ENCODE measurements at places on chromosomes 3 and 15.

DNA sequence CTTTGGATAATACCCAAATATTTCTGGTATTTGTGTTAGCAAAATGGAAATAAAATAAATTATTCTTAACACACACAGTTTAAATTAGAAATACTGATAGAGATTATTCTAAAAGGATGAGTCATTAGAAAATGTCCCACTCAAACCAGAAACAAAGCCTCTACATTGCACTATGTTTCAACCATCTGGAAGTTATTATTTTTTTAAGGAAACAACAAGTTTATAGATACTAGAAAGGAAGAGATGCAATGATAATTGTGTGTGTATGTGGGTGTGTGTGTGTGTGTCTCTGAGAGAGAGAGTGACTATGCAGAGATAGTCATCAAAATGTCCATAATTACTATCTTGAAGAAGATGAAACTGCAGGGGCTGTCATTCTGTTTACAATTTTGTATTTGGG is 1340.5 kb downstream of the ROBO1 start:
- no peak for DNase-seq

DNA sequence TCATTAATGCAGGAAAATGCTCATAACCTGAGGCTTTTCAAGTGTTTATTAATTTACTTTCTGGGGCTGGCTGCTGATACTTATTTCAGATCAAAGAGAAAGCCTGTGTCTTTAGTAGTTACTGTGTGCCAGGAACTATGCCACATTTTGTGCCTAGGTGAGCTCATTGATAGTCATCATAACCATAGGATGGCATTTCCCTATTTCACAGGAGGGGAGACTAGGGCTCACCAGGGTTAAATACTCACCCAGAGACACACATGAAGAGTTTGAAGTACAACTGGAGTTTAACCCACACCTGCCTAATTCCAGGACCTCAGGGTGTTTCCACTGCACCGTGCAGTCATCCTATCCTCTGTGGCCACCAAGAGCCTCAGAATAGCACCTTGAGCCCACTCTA is 264.4 kb upstream of the NR2E3 start:
- DNase-seq, result no peak

DNA sequence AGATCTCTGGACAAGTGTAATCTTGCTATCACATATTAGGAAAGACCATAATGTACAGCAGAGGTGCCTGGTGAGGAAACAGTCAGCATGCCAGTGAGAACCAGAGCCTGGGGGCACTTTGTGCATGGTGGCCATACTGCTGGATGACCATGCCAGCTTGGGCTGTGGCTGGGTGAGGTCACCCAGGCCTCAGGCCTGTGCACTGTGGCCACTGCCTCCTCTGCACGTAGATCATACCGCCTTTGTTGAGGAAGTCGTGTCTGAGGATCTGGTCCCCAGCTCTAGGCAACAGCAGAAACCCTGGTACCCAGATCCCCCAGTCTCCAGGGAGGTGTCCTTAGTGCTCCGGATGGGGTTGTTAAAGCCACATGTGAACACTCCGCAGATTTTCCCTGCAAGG is 38.9 kb downstream of the ZNF710 start:
- DNase-seq, result no peak

DNA sequence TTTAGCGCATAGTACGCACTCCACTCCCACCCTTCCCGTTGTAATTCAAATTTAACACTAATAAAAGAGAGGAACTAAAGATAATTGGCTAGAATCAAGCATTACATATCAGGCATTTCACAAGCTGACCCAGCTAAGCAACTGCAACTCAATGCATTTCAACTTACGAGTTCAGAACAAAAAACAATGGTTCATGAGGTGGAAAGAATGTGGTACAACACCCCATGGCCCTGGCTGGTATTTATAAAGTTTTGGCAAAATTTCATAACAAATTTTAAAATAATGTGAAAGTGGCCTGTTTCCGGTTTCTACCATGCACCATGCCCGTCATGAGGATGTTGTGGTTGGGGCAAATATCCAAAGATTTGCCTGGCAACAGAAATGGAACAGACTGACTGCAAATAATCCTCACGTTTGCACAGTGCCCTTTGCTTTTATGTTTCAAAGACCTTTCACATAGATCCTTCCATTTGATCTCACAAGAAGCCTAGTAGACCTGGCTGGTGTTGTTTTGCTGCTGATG is 455.3 kb upstream of the NR2F2 start:
- DNase-seq, result peak; percentile 29

DNA sequence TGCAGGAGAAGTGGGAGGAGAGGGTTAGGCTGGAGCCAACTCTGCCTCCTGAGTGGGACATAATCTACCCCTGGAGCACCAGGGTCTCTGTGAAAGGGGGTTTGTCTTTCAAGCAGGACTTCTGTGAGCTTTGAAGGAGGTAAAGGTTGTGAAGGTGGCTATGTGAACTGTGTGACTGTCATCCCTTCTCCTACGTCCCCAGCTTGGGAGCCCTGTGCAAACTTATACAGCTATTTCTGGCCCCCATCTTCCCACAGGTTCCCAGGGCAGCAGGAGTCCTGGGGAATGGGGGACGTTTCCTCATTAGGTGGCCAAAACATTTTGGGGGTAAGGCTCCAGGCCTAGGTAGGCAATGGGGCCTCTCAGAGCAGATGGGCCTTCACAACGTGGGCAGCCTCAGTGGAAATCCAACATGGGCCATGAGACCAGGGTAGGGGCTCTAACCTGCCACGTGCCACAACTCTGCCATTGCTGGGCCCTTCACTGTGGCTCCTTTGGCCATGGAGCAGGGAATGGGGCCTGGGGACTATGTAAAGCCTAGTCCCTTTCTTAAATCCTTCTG is 3.5 kb downstream of the VIPR1 start:
- DNase-seq, result no peak

- DNase-seq, result no peak
Observed at GRCh38 chr3:14728113-14728512, 53.2 kb downstream of the C3orf20 start.

DNA sequence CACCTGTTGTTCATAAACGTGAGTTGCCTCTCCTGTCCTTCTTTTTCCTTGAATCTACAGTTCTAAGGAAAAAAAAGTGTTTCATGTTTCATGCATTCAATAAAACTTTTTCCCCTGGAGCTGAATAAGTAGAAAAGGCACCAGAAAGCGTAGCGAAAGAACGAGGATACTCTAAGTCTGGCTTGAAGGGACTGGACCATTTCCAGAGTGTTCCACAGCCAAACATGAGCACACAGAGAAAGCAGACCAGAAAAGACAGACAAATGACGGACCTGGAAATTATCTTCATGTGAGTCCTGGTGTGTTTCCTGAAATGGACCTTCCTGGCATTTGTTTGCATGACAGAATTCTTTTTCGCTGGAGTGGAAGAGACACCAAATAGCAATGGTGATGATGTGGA is 204.7 kb downstream of the SV2B start:
- DNase-seq, result no peak

DNA sequence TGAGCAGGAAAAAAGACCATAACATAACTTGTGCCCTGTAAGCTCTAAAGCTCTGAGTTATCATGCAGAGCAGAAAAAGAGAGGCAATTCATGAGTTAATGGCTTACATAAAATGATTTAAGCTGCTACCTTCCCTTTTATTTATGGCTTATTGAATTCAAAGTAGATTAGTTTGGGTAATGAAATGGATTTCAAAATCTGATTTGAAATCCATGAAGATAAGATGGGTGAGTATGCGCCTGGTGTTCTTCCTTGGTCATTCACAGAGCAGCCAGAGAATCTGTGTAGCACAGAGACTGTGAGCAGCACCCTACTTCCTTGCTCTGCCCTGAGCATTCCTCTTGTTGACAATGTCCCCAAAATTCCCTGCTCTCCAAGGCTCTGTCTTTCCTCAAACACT is 36.2 kb upstream of the MRPL3 start:
- no peak for DNase-seq

DNA sequence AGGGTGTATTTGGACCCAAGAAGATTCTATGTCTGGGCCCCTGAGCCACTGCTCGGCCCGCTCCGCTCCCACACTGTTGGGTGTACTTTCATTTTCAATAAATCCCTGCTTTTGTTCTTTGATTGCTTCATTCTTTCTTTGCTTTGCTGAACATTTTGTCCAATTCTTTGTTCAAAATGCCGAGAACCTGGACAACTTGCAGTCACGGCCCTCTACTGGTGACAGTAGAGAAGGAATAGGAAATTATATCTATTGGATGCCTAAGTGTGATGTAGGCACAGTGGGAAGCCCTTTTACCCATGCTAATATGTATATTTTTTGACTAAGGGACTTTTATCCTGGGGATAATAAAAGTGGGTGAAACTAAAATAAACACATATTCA is 340.8 kb downstream of the LRRC3B start:
- no peak for DNase-seq

DNA sequence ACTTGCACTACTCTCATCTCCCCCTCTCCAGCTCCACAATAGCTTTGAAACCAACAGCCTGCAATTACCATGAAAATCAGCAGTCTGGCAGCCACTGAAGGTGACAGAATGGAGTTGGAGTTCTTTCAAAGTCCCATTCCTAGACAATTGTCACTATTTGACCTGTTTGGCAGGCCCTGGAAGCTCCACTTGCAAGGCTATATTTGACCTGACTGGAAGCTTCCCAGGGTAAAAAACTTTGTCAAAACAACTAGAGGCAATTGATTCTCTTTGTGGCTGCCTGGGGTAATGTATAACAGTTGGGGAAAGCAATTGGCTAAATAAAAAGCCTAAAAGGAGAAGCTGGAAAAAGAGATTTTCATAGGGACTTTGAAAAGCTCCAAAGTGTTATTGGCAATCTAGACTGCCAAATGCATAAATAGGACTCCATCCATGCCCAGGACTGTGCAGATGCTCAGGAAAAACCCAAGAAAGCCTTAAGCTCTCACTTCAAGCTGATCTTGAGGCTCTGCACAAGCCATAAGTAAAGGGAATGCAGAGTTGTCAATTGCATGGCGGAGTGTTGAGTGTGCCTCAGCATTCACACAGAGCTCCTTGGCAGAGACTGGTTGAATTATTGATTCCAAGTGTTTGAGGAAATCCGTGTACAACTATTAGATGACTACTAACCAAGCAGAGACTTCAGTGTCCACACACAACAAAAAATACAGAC is 18.3 kb downstream of the GREM1 start:
- DNase-seq, result no peak

DNA sequence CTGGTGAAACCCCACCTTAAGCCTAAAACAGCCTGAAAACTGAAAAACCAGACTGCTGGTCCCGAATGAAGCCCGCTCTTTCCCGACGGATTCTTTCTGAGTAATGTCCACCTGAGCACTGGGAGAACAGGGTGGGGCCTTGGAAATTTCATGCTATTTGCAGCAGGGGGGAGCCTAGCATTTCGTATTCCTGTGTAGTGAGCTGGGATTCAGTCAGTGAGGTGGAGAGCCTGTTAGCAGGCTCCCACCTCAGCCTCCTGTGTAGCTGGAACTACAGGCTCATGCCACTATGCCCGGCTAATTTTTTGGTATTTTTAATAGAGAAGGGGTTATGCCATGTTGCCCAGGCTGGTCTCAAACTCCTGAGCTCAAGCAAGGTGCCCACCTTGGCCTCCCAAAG is 74.7 kb downstream of the CMTM8 start:
- no peak for DNase-seq

DNA sequence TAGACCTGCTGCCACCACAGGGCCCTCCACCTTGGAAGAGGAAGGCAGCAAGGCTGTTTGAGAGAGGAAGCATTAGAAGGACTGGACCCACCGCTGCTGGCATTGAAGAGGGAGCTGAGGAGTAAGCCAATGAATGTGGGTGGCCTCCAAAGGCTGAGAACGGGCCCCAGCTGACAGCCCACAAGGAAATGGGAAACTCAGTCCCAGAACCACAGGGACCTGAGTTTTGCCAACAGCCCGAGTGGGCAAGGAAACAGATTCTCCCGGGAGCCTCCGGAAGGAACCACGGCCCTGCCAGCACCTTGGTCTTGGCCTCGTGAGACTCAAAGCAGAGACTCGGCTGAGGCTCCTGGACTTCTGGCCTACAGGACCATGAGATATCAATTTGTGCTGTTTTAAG is 95.4 kb upstream of the SNRPA1 start:
- DNase-seq, result no peak

DNA sequence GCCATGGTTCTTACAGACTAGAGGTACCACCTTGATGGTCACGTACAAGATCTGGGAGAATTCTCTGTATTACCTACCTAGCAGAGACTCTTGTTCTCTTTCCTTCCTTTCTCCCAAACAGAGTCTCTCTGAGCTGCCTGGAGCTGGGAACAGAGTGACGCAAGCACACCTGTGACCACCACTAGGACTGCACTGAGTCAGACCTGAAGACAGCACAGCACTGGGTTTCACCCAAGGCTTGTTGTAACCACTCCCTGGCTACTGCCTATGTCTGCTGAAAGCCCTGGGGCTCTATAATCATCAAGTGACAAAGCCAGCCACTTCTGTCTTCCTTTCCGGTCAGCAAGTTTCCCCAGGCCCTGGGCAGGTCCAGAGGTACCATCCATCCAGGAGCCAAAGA is 293.3 kb upstream of the CNTN4 start:
- no peak for DNase-seq

DNA sequence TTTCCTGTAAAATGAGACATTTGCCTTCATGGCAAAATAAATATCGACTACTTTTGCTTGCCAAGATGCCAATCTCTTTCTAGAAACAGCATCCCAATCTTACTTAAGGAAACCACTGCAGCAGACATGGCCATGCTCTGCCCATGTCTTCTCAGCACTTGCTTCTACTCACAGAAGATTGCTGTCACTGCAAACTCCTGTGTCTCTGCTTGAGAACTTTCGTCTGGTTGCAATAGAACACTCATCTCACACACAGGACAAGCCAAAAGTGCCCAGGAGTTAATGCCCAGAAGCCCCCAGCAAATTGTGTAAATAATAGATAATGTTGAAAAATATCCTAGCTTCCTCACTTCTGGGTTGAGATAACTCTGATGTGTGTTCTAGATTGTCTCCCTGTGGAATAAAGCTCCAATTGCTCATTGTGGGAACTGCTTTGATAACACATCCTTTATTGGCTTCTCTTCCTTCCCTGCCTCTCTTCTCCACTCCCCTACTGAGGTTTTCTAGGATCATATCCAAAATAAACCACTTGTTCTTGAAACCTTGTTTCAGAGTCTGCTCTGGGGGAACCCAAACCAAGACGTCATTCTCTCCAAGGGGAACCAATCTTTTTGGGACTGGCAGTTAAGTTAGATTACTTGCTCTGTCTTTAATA is 156.3 kb upstream of the STRIT1 start:
- no peak for DNase-seq

DNA sequence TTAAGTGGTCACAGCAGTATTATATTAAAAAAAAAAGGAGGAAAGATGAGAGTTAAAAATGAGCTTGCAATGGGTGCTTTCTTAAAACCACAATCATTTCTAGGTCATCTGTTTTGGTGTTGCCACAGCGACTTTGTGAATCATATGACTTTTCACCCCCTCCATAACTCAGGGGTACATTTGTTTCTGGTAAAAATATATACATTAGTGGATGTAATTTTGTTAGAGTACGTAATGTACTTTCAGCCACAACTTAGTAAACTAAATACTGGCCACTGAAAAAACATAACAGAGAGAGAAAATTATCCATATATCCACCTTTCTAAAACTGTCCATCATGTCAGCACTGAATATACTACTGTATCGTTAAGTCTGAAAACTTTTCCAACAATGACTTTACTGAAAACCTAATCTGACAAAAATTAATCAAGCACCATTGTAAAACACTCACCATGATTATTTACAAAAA is 3.4 kb downstream of the ANKRD28 start:
- peak; percentile 44 for DNase-seq

GRCh38 chr3:18238332-18238731 is 186.8 kb downstream of the SATB1 start:
- DNase-seq, result no peak
